C1 segment of cervical spinal cord (tissue), 14 donors: ENCODE measurements at places on chromosomes 16 and 17.

- no peak for DNase-seq
Measured at GRCh38 chr17:75776386-75777295, 8.0 kb upstream of the UNK start.

- DNase-seq = no peak
Measured at GRCh38 chr16:283033-283805, at the start of gene PDIA2. Gene PDIA2, plus strand, starts transcription at chr16:283164. Its CDS starts 6 bp downstream, at chr16:283170.

DNA sequence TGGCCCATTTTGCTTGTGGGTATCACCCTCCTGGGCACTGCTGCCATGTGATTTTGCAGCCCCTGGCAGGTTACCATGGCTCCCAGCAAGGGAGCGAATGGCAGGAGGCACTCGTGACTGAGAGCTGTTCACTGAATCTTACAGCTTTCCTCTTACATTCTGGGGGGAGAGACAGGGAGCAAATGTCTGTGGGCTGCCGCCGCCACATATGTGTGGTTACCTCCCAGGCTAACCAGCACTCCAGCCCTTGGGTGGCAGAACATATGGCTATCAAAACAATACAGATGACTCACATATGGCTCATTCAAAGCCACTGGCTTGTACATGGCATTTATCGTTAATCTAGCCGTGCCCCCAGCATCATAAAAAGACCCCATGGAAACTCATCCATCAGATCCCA, 19.8 kb downstream of the GTF3C1 start:
- DNase-seq = no peak

- DNase-seq = no peak
Measured at GRCh38 chr17:57808882-57809281, 41.0 kb downstream of the MRPS23 start.

DNA sequence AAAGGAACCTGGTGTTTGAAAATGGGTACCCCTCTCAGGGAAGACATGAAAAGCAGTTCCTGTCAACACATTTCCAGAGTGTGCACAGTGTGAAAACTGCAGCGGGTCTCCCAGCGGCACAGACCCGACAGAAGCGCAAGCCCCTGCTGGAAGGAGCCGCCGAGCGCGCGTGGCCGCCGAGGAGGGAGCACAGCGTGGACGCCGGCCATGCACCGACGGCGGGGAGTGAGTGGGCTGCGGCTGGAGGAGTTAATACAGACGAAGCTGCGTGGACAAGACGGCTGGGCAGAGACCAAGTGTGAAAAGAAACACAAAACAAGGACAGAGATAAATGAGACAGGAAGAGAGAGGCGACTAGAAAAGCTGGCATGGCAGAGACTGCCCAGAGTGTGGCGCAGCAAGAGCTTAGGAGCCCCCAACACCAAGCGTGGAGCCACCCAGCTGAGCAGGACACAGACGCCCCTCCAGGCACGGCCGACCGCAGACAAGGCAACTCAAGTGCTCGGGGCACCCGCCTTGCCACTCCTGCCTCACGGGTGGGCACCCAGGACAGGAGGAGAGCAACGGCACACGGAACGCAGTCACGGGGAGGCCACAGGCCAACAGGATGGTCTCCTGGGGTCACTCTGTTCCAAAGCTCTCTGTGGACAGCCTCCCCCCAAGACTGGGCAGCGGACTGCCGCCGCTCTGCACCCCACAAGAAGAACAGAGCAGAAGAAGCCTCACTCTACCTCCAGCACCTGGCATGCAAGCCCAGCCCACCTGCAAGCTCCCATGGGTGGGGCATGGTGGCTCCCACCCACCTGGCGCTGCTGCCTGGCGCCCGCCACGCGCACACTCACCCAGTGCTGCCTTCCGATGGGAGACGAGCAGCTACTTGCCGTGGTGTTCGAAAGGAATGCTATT, 16.5 kb downstream of the SLC16A3 start:
- no peak for DNase-seq

GRCh38 chr17:8155996-8156245, 3.7 kb upstream of the PER1 start:
- DNase-seq = no peak

DNA sequence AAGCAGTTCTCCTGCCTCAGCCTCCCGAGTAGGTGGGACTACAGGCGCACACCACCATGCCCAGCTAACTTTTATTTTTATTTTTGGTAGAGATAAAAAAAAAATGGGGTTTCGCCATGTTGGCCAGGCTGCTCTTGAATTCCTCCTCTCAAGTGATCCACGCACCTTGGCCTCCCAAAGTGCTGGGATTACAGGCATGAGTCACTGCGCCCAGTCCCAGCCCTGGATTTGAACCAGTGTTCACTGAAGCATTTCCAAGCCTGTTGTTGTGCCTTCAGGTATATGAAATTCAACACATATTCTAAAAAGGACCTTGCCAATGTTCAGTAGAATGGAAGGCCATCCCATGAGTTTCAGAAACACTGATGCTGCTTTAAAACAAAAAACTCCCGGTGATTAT, 165.3 kb downstream of the SLC39A11 start:
- DNase-seq = no peak

GRCh38 chr16:9112844-9113186, 21.4 kb downstream of the HAPSTR1 start:
- no peak for DNase-seq

DNA sequence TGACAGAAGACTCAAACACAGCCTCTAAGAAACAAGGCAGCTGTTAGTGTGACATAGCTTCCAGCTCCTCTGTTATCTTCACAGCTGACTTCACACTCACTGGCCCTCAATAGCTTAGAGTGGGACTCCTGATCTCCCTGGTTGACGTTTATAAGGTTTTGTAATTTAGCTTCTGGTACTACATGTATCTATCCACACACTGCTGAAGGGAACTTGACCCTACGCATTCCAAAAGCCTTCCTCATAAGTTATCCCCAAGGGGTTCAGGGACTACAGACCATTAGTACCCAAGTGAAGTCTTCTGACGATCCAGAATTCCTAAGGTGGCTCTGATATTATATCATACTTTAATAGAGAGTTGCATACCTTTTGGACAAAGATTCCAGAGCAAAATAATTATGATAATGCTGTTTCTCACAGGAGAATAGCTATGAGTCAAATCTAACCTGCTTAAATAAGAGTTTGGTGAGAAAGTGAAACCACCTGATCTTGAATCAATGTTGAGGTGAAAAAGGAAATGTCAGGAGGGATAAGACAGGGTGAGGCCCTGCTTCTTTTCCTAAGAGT, 14.5 kb downstream of the ACACA start:
- DNase-seq = no peak

DNA sequence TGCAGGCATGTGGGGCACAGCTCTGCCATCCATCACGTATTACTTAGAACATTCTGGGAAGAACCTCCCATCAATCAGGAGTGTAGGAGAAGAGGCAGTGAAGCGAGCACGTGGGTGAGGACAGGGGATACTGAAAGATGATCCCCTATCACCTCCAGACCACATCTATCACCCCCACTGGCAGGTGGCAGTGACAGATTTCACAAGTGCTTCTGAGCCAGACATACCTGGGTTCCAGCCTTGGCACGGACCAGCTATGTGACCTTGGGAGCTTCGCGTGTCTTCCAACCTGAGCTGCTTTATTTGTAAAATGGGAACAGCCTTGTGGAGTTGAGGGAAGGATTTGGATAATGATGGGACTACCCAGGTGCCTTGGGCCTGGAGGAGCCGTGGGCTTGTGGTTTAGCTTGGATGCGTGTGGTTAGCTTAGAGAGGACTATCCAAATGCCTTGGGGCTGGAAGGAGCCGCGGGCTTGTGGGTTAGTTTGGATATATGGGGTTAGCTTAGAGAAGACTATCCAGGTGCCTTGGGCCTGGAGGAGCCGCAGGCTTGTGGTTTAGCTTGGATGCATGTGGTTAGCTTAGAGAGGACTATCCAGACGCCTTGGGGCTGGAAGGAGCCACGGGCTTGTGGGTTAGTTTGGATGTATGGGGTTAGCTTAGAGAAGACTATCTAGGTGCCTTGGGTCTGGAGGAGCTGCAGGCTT, 206.4 kb downstream of the ENGASE start:
- DNase-seq = no peak

GRCh38 chr16:84044118-84044488, 1.5 kb upstream of the SLC38A8 start:
- no peak for DNase-seq

DNA sequence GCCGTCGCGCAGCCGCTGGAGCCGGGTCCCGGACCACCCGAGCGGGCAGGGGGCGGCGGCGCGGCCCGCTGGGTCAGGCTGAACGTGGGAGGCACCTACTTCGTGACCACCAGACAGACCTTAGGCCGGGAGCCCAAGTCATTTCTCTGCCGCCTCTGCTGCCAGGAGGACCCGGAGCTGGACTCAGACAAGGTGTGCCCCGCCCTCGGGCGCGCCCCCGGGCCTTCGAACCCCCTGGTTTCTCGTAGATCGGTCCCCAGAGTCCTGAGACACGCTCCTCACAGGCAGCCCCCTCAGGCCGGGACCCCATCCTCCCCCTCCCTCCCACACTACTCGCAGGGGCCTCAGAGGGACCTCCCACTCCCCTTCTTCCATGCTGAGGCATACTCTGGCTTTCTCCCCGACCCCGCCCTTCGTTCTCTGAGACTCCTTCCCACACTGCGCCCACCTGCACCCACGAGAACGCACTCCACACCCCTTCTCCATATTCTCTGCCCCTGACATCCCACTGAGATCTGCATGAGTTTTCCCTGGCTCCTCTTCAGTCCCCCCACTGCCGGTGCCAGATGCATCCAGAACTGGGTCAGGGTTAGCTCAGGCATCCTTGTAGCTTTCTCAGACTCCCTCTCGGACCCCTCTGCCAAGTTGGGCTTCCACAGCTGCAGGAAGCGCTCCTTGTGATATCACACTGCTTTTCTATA, 523 bp downstream of the KCTD2 start:
- no peak for DNase-seq

GRCh38 chr17:57257195-57257894, 1.0 kb downstream of the MSI2 start:
- DNase-seq = no peak

- DNase-seq = no peak
Measured at GRCh38 chr17:29115961-29116803, 64.0 kb downstream of the MYO18A start.

- DNase-seq = no peak
Measured at GRCh38 chr16:19783363-19784182, 65.5 kb downstream of the IQCK start.

DNA sequence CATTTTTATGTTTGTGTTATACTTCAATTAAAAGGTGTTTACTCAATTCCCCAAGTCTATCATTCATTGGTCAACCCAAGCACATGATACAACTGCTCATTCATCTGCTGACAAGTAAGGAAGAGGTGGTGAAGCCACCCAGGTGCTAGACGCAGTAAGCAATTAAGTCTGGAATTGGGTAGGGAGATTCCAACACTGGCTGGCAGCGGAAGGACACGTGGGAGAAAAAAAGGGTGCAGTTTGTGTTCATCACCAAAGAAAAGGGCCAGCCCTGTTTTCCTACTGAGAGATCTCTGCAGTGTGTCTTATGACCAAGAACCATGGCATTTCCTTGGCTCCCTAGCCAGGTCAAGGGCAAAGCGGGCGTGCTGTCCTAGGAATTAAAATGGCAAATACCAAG, 11.8 kb upstream of the ZNF23 start:
- no peak for DNase-seq
